ENCODE measurements at places on chromosomes 5 and 9. TPM values are rescaled to one million over a fixed set of nuclear protein-coding genes. Genes with fewer than 3 reads are reported as not detected.

DNA sequence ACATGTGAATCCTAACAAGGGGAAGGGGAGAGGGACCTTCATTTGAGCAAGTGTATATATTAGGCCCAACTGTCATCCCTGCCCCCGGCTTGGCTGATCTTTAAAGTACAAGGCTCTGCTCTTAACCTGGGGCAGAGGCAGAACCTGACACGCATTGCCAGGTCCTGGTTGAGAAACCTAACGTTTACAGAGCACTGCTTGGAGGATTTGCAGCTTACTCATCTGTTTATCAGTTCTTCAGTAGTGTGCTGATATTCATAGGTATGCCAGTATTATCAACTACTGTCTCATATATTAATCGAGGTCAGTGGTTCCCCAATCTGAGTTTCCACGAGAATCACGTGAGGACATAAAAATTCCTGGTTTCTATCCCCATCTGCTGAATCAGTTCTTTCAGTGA lies 50.4 kb downstream of the ACO1 start:
- peak; percentile 59 for DNase-seq

DNA sequence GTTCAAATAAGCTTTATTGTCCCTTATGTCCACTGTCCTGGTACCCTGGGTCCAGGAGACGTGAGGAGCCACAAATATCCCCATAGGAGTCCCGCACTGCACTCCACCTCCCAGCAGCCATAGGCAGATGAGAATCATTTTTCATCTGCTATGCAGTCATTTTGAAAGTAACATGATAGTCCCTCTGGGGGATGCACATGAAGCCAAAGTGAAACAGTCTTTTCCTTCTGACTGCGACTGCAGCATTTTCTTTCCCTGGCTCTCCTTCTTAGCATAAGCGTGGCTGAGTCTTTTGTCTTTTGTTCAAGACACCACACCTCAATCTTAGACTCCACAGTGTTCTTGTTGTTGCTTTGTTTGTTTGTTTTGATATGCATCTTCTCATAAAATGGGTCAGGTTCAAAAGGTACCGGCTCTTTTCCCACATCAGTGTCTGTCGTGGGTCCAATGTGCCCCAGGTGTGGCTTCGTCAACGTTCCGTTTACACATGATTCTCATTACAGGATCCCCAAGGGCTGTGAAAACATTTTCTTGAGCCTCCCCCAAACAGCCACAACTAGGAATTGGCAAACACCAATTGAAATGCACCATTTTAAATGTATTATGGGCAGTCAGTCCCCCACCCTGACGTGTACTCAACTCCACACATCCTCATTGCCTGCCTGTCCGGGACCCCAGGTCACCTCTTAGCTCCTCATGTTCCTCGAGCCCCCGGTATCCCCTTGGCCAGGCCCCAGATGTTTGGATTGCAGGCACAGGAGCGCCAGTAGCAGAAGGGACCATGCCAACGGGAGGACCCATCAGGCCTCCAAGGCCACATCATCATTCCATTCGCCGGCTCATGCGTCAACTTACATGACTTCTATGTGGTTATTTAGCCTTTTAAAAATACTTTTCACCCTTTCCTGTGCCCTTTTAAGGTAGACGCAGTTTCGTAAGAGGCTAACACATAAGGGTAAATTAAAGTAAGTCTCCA lies 237.8 kb upstream of the DAPK1 start:
- no peak for DNase-seq

DNA sequence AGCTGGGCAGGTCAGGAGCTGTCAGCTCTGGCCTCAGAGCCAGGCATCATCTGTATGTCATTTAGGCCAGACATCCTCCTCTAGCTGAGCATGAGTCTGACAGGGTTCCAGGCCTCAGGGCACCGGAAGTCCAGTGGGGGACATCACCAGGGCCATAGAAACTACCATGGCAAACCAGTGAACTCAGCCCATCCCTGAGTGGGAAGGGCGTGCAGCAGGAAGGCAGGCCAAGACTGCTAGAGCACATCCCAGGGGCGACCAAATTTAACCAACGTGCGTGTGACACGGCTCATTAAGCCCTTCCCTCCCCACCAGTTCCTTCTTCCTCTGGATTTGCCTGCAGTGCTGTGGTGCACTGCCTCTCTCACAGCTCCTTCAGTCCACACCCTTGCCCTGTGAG lies 75.9 kb downstream of the COL27A1 start:
- no peak for DNase-seq

The CCDC69 gene
- 0.56 TPM for total RNA-seq

All from IMR-90 (cell line).